Ovary (tissue), 10 donors: ENCODE measurements at places on chromosomes 4 and X. TPM values are rescaled to one million over a fixed set of nuclear protein-coding genes. Genes with fewer than 3 reads are reported as not detected.
A peak's percentile ranks its signal among the peaks of the same experiment; 100 is the strongest.

The LINC00632 gene
- 1.8 TPM for polyA plus RNA-seq

The CYTL1 gene
- polyA plus RNA-seq: 4.4 TPM

The ZGRF1 gene
- 1.5 TPM for polyA plus RNA-seq

DNA sequence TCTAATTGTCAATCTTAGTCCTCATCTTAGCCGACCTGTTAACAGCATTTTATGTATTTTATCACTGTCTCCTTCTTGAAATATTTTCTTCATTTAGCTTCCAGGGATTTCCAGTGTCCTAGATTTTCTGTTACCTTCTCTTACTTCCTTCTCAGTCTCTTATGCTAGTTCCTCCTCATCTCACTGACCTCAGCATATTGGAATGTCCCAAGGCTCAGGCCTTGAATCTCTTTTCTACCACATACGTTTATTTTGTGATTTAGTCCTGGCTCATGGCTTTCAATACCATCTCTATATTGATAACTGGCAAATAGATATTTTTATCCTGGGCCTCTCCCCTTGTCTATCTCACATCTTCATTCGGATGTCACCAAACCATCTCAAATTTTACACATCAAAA lies 61.1 kb downstream of the IQCM start:
- no peak for DNase-seq
- H3K27ac ChIP-seq: no peak overlapping the region
- no peaks in the 10 kb centered on the region for H3K36me3 ChIP-seq
- H3K4me3 ChIP-seq: no peak overlapping the region
- no peaks in the 10 kb centered on the region for H3K4me1 ChIP-seq
- H3K27me3 ChIP-seq: no peaks in the 10 kb centered on the region

- DNase-seq: no peak
- H3K27me3 ChIP-seq: no peaks in the 10 kb centered on the region
- H3K4me1 ChIP-seq: no peaks in the 10 kb centered on the region
These were observed 635.2 kb upstream of the FRG1 start for GRCh38 chr4:189305500-189305899.

DNA sequence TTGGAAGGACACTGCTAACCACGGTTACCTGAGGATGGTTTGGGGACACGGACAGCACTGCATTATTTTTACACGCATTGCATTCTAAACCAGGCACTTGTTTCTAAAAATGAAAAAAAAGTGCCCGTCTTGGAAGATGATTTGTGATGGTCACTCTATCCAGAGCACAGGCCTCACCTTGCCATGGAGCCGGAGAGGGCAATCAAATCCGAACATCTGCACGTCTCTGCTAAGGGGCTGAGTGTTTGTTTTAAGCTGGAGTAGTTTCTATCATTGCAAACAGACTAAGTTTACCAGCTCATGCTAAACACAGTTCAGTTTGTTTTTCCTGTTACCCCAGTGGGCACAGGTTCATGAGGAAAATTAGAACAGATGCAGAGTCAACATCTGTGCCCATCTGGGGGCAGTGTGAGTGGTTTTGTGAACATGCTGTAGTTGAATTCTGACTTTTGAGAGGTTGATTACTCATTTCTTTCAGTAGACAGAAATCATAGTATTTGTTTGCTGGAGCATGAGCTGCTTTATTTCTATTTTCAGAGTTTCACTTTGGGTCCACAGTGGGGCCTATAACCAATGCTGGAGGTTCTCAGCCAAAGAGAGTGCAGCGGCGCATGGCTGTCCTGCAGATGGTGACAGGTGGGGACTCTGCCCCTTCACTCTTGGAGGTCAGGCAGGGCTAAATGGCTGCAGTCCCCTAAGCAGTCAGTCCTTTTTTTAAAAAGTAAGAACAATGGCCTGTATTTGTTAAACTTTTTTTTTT lies 65.4 kb upstream of the ENPP6 start:
- H3K4me1 ChIP-seq: peaks cover 3% of the 10 kb centered on the region
- H3K27me3 ChIP-seq: no peaks in the 10 kb centered on the region
- no peak overlapping the region for H3K4me3 ChIP-seq
- DNase-seq: no peak
- H3K36me3 ChIP-seq: no peaks in the 10 kb centered on the region

- no peak for DNase-seq
- no peaks in the 10 kb centered on the region for H3K27me3 ChIP-seq
- H3K36me3 ChIP-seq: no peaks in the 10 kb centered on the region
- no peaks in the 10 kb centered on the region for H3K4me1 ChIP-seq
- no peak overlapping the region for H3K27ac ChIP-seq
These were observed 83.4 kb upstream of the KLHL13 start for GRCh38 chrX:118199997-118200396.

DNA sequence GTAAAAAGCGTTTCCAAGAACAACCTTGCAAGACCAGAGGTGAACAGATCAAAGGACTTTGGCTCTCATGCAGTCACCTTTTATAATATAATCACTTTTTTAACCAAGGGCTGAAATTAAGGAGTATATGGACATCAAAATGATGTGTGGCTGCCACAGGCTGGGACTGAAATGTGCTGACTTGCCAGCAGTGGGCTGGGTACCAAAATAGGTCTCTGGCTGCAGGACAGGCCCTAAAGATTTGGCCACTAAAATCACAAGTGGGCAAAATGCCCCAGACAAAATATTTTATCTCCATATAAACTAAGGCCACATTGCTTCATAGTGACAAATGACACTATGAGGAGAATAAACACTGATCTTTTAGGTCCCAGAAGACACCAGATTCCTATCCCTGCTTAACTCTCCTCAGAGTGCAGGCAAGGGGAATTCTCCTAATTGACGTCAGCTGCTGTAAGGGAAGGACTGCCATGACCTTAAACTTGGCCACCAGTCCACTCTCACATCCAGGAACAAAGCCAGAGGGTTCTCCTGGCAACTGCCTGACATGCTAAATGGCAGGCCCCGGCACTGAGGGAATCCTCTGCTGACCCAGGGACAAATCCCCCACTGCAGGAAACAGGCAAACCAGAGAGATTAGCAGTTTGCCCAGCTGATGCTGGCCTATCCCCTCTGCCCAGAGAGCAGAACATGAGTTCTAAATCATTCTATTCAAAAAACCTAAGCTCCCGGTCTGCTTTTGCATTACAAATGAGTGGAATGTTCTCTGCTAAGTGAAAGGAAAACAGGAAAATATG lies 155.8 kb downstream of the PPP3CA start:
- peaks cover 8% of the 10 kb centered on the region for H3K4me1 ChIP-seq
- no peaks in the 10 kb centered on the region for H3K36me3 ChIP-seq
- no peaks in the 10 kb centered on the region for H3K27me3 ChIP-seq
- no peak overlapping the region for H3K4me3 ChIP-seq

GRCh38 chrX:80550722-80551121 lies 130.5 kb downstream of the TENT5D start:
- no peaks in the 10 kb centered on the region for H3K27me3 ChIP-seq
- no peaks in the 10 kb centered on the region for H3K36me3 ChIP-seq
- no peak for DNase-seq
- H3K4me1 ChIP-seq: no peaks in the 10 kb centered on the region
- no peak overlapping the region for H3K4me3 ChIP-seq

DNA sequence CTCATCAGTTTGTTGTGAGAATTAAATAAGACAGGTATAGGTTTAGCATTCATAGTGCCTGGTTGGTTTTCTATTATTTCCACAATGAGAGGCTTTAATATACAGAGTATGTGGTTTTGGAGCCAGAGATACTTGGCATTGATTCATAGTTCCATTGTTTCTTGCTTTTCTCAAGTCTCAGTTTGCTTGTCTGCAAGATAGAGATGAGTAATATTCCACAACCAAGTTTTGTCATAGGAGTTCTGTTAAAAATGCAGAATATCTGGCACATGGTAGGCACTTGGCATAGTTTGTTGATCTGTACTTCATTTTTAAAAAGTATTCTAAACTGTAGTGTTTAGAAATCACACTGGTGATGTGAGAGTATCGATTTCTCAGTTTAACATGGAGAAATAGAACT lies 37.5 kb upstream of the EDA2R start:
- H3K27ac ChIP-seq: no peak overlapping the region
- no peaks in the 10 kb centered on the region for H3K4me1 ChIP-seq
- H3K27me3 ChIP-seq: no peaks in the 10 kb centered on the region
- H3K36me3 ChIP-seq: no peaks in the 10 kb centered on the region

GRCh38 chrX:63754136-63754859 lies 30.7 kb downstream of the ARHGEF9 start:
- H3K4me1 ChIP-seq: peaks cover 9% of the 10 kb centered on the region
- DNase-seq: no peak
- H3K36me3 ChIP-seq: no peaks in the 10 kb centered on the region
- H3K27ac ChIP-seq: peak overlapping the region; percentile 68
- H3K4me3 ChIP-seq: peak overlapping the region; percentile 48
- H3K27me3 ChIP-seq: no peaks in the 10 kb centered on the region

DNA sequence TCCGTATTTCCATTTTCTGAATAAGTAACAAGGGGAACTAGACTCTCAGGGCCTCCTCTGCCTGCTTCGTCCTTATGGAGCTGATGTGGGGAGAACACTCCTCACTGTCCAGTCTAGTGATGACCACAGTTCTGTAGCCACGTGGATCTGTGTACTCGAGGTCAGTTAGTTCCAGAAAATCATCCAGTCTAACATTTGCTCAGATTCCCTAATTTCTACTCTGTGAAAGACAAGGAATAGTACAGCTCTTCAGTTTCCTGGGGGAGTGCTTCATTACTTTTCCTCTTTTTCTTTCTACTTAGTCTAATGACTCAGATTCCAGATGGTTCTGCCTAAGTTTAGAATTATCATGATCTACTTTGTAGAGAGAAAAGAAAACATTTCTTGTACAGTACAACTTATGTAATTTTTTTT lies 82.6 kb downstream of the SORBS2 start:
- H3K4me3 ChIP-seq: no peak overlapping the region
- no peaks in the 10 kb centered on the region for H3K36me3 ChIP-seq
- H3K4me1 ChIP-seq: peaks cover 6% of the 10 kb centered on the region
- DNase-seq: no peak

GRCh38 chr4:82667761-82668480 lies 106.1 kb upstream of the TMEM150C start:
- H3K27ac ChIP-seq: peak overlapping the region; percentile 18
- no peaks in the 10 kb centered on the region for H3K27me3 ChIP-seq
- H3K4me1 ChIP-seq: peaks cover 15% of the 10 kb centered on the region
